ENCODE measurements at places on chromosomes 16 and 17.

- no peak for DNase-seq
These were observed 172.8 kb downstream of the RAB11FIP4 start for GRCh38 chr17:31564291-31564690.

- no peak for DNase-seq
These were observed 120.3 kb downstream of the RBFOX3 start for GRCh38 chr17:79490530-79490929.

GRCh38 chr17:28131599-28131998 lies 89.1 kb downstream of the NLK start:
- no peak for DNase-seq

- DNase-seq: no peak
These were observed 13.4 kb upstream of the CD300A start for GRCh38 chr17:74452841-74453661.

GRCh38 chr16:6725634-6726331 lies 606.9 kb upstream of the RBFOX1 start:
- DNase-seq: no peak

Data from urinary bladder (tissue), 4 donors.